Putamen (tissue), 1 donor: ENCODE measurements at places on chromosomes 2 and 18.
A peak's percentile ranks its signal among the peaks of the same experiment; 100 is the strongest.

DNA sequence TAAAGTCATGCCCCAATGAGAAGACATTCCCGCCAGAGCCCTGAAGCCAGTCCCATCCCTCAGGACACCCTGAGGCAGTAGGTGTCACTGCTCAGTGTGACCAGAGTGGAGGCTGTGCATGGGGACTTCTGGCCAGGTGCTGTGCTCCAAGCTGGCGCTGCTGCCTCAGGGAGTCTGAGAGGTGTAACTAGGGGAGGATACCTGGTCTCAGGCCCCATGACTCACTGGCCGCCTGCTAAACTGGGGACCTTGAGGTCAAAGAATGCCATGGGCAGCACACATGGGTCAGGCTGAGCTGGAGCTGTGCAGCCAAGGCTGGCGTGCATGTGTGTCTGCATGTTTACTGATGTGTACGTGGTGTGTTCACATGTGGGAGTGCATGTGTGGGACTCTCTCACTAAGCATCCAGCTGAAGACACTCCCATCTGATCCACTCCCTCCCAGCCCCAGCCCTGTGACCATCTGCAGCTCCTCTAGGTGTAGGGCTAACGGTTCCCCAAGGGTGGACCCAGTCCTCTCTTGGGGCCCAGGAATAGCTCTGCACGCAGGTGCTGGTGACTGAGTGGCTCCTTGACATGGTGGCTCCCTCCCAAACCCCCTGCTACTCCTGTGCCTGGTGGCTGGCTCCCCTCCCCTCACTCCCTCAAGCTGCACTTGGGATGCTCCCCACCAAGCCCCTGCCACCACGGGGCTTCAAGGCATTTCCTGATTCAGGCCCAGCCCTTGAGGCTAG is 16.5 kb downstream of the HS6ST1 start:
- DNase-seq: no peak

GRCh38 chr2:88691339-88692183 is at the start of gene RPIA:
RPIA (plus strand) TSS chr2:88691673; CDS start chr2:88691699, 26 bp downstream.
- DNase-seq: peak; percentile 98

DNA sequence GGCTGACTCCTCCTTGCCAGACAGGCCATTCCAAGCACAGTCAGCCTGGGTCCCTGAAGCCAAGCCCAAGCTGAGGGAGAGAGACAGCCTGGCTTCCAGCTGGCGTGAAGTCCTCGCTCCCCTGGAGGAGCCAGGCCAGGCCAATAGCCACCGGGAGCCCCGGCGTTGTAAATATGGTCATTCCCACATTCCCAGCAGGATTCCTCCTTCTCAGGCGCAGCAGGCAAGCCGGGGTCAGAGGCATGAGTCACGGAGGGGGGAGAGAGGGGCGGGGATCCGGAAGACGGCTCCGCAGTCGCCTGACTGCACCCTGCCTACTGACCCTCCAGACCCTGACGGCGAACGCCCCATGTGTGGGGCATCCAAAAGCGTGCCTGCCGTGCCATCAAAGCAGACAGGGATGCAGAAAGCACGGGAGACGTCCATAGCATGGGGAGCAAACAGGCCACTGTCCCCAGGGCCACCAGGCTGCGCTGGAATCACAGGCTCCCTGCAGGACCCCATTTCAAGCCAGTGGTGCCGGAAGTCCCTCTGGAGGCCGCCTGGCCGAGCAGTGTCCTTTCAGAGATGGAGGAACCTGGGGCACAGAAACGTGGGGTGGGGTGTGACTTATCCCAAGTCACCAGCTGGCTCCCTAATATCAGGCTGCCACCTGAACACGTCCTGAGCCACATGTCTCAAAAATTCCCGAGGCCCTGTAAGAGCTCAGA is 48.2 kb downstream of the TWIST2 start:
- DNase-seq: no peak

- no peak for DNase-seq
These were observed 649.4 kb upstream of the ZEB2 start for GRCh38 chr2:145169285-145169684.

DNA sequence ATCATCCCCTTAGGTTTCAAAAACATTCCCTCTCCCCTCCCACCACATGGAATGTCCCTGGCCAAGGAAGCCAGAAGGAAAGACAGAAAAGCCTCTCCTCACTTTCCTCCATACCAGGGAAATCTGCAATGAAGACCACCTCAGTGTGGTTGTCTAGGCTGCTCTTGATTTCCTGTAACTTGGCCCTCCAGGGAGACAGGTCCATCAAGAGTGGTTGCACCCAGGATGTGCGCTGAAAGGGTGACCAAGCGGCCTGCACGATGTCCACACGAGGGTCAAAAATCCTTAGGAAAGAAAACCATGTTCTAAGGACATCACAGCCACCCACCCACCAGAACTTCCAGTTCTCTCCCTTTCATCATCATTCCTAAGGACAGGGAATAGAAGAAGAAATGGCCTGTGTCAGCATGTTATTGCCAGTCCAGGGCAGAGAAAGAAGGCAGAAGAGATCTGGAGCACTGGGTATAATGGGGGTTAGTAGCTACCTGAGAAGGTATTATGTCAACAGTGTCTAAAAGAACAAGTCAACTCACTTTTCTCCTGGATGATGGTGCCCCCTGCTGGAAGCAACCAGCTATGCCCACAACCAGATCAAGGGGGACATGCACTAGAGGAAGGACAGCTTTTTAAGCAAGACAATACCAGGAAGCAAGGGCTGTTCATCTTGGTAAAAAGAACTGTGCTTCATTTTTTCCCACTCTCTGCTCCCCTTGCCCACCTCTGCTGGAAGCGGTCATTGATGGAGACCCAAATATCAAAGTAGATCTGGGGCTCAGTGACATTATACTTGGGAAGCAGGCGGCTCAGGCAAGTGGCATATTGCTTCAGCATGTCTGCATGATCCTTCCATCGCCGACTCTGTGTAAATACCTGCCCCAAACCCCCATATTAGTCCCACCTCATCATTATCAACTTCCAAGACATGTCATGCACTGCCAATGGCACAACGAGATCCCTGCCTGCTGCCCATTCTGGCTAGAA is 9.3 kb downstream of the GGCX start:
- DNase-seq: peak; percentile 78

DNA sequence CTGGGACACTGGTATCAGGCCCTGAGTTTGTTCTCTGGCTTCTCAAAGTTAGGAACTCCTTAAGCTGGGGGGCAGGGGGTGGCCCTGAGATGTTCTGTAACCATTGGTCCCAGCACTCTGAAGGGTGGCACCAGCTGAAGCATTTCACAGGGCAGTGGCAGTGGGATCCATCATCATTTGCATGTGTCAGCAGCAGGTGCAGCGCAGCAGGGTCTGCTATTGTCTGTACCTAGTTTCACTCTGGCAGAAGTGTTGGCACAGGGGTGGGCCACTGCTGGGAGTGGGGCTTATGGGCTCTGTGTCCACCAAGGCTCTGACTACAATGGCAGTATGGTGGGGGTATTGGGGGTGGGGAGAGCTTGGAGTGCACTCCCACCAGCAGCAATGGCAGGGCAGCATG is 460.4 kb upstream of the ZNF804A start:
- no peak for DNase-seq

GRCh38 chr2:181393472-181393871 is 63.7 kb upstream of the ITGA4 start:
- DNase-seq: no peak

DNA sequence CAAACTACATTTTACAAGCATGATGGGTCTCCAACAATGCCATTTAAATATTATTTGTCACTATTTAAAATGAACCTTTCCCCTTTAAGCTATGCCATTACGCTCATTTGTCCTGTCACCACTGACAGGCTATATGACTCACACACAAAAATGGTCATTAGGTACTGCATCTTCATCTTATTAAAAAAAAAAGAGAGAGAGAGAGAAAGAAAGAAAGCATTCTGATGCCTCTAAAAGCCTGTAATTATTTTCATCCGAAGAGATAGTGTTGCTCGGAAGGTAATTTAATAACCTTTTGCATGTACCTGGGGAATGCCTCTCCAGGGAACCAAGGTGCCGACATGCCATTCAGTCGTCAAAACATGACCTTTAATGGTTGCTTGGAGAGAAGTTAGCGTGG is 226.7 kb downstream of the ARHGAP15 start:
- no peak for DNase-seq

GRCh38 chr18:49784427-49785185 is 28.7 kb downstream of the ACAA2 start:
- no peak for DNase-seq
